ENCODE measurements at places on chromosomes 5 and 9.

DNA sequence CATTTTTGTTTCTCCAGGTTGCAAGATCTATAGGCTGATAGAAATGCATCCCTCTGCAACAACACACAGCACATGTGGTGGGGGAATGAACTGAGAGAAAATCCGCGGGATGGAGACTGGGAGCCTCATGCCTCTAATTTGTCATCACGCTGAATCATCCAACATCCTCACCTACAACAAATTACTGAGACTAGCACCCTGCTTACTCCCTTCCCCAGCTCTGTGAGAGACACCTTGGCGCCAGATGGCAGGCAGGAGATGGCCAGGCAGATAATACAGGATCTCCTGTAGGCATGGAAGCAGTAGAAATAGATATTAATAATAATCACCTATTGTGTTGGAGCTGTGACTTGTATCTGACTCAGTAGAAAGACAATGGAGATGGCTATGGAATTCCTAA lies 276.9 kb downstream of the SEMA5A start:
- no peak for DNase-seq

DNA sequence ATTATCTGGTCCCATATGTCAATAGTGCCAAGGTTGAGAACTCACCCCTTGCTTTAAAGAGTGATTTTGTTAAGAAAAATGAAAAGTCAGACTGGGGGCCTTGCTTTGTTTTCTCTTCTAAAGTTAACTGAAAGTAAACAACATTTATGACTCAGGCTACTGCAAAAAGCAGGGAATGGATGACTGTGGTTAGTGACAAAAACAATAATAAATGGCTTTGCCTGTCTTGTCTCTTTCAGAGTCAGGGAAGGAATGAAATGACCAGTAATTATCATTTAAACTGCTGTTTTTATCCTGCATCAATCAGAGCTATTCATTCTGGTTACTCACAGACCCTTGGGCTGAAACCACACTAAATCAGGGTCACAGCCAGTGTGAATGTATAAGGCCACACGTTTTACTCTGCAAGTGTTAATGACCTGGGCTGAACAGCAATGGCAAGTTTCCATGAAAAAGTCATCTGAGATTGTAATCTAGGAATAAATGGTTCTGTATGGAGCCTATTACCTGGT lies 112.2 kb downstream of the ZNF608 start:
- DNase-seq: no peak

DNA sequence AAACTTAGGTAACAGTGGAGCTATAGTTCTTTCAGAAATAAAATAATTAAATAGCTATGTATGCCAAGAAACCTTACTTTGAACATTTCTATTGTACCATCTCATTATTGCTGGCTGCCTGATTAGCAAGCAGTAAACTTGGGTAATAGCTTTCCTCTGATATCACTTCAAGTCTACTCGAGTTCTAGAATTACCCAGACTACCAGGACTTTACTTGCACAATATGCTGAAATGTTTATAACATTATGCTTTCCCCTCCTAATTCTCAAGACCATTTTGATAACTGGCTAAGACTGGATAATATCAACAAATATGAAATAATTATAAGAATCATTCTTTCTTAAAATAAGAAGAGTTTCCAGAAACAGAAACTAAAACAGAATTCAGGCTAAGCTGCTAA lies 512.6 kb downstream of the RAB3C start:
- no peak for DNase-seq

GRCh38 chr5:36373527-36374086 lies 71.9 kb upstream of the RANBP3L start:
- no peak for DNase-seq

DNA sequence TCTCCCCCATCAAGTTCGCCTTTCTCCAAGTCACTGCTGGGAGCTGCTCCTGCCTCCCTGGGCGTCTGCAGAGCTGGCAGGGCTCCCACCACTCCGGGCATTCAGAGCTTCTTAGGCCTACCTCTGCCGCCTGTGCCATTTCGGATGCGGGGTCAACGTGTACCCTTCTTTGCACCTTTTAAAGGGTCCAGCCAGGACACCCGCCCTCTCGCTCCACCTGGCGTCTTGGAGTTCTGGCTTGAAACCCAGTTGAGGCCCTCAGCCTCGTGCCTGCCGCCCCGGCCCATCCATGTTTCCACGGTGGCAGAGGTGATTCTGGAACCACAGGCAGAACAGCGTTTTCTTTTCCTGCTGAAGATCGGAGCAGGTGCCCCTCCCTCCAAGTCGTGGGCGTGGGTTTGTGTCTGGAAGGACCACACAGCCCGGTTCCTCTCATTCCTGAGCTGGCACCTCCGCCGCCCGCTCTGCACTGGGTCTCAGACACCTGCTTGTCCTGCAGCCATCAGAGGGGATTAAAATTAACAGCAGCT lies 32.9 kb downstream of the NDUFS6 start:
- DNase-seq: no peak

- DNase-seq: no peak
Observed at GRCh38 chr5:159619826-159620225, 289.5 kb upstream of the IL12B start.

DNA sequence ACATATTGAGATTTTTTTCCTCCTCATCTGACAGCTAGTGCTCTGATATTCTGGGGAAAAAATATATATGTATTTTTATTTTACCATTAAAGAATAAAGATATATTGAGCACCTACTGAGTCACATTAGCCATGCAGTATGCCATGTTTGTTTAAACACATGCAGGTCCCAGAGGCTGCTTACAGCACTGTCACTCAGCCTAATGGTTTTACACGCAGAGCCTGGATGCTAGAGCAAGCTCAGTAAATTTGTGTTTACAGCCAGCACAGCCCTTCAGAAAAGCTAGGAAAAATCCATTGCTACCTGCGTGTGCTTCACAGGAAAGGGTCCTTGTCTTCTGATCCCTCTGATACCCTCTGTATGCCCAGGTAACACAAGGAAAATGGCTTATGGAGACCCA lies 146.2 kb downstream of the SEMA6A start:
- no peak for DNase-seq

DNA sequence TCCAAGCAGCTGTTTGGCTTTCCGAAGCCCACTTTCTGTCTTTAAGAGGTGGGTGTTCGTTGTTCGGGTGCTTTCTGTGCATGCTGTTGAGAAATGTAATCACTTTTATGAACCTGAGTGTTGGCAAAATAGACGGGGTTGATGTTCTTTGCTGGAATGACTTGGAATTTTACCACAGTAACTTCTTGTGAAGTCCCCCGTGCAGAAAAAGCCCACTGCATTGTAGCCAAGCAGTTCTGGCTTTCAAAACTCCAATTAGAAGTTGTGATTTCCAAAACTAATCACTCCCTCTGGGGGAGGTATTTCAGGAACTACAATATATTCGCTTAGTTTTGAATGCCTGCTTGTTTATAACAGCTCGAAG lies 111.1 kb downstream of the PAM start:
- no peak for DNase-seq

DNA sequence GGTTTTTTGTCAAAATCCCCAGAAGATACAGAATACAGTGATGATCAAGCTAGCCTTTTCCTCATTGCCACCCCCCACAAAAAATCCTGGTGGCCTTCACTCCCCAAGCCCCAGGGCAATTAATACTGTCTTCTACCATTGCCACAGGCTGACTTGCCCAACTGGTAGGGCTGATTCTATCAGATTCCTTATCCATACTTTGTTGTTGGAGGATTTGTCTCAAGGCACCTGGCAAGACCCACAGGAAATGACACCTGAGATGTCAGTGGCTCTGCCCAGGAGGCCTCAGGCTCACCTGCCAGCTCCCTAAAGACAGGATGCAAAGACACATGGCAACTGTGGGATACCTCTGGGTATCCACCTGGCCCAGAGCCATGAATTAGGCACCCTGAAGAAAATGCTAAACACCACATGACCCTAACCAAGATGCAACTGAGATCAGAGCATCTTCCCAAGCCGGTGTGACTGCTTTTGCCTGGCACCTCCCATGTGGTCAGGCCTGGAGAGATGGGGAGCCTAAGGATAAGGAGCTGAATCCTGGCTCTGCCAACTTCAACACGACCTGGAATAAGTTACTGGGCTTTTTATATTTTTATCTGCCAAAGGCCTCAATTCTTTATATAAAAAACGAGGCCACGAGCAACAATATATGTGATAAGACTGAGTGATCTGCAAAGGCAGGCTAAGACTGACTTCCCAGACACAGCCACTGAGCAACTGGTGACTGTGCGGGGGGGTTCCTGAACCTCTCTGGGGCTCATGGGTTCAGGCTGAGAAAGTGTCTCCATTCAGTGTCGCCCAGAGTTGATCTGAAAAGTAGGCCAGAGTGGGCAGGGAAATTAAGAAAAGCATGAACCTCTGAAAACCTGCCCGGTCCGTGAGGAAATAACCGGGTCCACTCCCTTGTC lies 944 bp downstream of the ATOX1 start:
- DNase-seq: no peak

DNA sequence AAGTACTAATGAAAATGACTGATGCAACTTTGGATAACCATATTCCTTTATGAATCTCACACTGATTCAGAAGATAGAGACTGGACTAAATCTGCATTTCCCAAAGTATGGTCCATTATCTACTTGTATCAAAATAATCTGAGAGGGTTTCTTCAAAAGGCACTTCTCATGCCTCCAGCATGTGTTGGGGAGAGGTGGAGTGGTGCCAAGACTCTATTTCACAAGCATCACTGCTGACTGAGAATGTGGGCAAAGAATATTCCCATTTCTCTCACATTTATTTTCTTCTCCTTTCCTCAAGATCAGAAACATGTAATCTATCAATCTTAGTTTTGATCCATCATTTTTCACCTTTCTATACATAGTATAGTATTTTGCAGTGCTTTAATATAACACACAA lies 135.4 kb downstream of the GABRB2 start:
- DNase-seq: no peak

DNA sequence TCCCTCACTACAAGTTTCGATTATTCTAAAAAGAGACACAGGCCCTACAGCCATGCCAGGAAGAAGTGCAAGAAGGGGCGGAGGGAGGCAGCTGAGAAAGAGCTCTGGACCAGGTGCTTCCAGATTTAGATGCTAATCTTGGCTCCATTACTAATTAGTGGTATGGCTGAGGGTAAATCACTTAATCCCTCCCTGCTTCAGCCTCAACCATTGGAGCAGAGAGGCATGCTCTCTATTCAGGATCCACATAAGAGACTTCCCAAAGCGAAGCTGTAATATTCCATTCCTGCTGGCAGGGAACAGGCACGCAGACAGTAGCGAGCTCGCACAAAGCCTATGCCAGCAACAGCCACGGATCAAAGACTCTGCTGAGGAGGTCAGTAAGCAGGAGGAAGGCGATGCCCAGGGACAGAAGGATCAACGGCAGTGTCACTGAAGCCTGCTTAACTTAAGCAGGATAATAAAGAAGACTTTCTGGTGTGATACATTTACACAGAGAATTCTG lies 24.2 kb downstream of the LIFR start:
- no peak for DNase-seq
